Right renal pelvis (tissue), 4 donors: ENCODE measurements at places on chromosomes 1 and 21.

DNA sequence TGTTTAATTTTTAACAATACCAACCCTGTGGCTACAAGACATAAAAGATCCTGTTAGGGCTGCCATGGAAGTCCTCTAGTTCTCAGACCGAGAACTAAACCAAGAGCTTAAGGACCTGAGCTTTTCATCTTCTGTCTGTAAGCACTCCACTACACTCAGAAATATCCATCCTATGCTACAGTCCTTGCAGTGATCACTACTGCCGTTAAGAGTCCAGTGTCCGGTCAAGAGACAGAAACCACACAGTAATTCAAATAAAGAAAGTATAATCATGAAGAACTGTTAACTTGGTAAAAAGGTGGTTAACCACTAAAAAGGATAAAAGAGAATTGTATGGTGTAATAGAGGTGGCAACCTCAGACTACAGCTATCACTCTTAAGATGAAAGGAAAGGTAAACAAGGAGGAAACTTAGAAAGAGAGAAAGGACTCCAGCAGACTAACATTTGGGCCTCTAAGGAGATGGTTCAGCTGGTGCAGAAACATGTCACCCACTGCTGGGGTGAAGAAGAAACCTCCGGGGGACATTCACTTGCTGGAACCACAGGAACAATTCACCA, 22.1 kb upstream of the PRDX6 start:
- no peak for DNase-seq

GRCh38 chr1:17056551-17056950, 2.7 kb upstream of the SDHB start:
- no peak for DNase-seq

GRCh38 chr1:61687901-61688300, 37.0 kb downstream of the TM2D1 start:
- DNase-seq: no peak

- peak; percentile 8 for DNase-seq
These were observed 364.8 kb downstream of the CEP170 start for GRCh38 chr1:242890192-242890741.

- DNase-seq: no peak
These were observed 19.6 kb upstream of the TARBP1 start for GRCh38 chr1:234498448-234499118.

GRCh38 chr1:63612564-63612963, 19.4 kb downstream of the PGM1 start:
- DNase-seq: no peak

DNA sequence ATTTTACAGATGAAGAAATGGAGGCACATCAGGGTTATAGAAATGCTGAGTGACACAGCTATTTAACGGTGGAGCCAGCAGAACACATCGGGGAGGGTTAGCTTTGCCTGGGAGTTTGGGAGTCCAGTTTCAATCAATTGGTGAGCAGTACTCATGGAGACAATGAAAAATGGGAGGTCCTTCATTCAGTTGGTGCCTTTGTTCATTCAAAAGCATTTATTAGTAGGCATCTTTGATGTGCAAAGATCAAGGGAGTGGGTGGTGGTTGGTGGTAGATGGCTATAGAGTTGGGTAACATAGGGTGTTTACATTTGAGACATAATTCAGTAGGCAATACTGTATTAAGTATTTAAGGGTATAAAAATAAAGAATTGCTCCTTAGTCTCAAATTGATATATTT, 183.7 kb upstream of the LMO4 start:
- DNase-seq: no peak

DNA sequence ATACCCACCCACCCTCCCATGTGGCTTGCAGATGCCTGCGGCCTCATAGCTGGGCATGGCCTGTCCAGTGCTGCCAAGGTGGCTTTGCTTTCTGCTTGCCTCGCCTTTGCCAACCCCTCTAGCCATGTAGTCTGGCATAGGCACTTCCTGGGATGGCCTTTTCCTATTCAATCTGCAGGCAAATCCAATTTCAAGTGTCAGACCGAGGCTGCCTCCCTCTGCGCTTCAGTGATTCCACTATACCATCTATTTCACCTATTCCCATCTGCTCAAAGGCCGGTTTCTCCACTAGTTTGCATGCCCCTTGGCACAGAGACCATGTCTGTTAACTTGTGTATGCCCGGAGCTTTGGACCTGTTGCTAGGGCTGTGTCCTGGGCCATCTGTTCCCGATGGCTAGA, 3.8 kb upstream of the ZBTB21 start:
- no peak for DNase-seq

- DNase-seq: no peak
These were observed 45.2 kb downstream of the LYST start for GRCh38 chr1:235821361-235821981.

- DNase-seq: no peak
These were observed 164.5 kb downstream of the TOMM20 start for GRCh38 chr1:234963904-234964702.

GRCh38 chr1:7493711-7494454, 277.2 kb upstream of the VAMP3 start:
- no peak for DNase-seq

- DNase-seq: no peak
These were observed 17.5 kb upstream of the PRDM2 start for GRCh38 chr1:13682444-13682843.
